Fibroblast of skin of right biceps (primary cell): ENCODE measurements at places on chromosomes 1 and 21.

- DNase-seq: peak; percentile 78
These were observed 68.3 kb upstream of the KIF26B start for GRCh38 chr1:245086389-245086969.

DNA sequence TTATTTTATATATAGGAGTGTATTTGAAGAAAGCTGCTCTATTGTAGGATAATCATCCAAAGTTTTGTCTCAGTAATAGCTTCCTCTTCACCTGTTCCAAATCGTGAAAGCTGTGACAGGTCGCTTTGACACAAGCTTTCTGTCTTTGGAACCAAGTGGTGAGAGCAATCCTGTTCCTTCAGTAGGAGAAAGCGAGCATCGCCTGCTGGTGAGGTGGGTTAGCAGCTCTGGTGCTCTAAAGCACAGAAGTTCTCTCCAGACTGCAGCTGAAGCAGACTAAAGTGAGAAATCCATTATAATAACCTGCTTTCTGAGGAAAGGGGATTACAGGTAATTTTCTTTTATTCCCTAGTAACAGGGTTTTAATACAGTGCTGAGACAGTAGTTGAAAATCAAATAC is 803.8 kb downstream of the ADGRL2 start:
- DNase-seq: no peak

DNA sequence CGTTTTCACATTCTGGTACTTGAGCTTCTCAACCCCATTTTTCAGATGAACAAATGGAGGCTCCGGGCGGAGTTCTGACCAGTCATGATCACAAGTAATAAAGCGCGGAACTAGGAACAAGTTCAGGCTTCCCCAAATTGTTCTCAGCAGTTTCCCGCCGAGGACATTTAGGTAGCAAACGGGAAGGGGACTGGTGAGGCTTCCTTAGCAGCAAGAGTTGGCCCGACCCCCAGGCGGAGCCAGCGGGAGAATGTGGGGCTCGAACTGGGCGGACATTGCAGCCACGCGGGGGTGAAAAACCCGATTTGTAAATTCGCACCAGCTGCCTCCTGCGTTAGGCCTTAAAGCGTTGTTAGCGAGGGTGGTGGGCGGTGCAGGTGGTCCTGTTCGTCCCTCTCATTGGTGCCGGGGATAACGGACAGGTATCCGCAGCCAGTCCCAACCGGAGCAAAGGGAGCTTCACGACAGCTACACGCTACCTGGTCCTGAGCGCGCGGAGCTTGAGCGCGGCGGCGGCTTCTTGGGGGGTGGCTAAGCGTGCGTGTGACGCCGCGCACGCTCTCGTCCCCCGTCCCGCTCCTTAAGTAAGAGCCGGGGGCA is 15.3 kb downstream of the SEMA6C start:
- peak; percentile 93 for DNase-seq

DNA sequence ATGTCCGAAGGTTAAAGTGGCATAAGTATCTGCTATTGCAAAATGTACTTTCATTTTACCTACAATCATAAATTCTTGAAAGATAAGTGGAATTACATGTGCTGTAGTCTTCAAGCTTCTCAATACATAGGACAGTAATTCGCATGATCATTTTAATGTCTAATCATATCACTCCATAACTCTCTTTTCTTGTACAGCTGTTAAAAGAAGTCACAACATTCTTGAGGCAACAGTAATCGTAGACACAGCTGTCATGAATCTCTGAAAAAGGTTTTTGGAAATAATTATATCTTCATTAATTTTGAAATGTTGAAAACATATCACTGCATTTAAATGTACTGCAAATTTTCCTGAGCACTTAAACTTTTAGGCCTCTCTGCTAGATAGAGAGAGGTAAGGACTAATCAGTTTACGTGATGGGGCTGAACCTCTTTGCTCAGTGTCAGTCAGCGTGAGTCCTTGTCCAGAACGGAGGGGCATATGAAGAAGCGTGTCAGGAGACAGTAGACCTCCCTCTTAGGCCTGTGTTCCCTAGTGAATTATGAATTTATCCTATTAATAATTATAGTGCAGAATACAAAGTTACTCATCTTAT is 133.4 kb downstream of the NEK7 start:
- no peak for DNase-seq

DNA sequence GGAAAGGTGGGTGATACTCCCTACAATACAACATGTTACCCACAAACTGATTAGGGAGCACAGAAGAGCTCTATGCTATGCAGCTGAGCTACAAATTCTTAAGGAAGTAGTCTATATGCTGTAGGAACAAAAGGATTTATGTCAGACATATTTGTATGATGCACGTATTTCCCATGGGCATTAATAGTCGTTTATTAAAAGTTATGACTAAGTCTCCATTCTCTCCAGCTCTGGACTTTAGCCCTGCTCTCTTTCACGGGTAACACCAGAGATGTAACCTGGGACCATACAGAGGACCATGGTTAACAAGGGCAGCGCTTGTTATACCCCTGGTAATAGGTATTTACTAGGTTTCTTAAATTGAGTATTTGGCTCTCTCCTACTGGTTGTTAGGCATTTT is 168.2 kb upstream of the C1orf105 start:
- DNase-seq: peak; percentile 76

GRCh38 chr1:101144671-101145448 is 92.0 kb upstream of the S1PR1 start:
- DNase-seq: no peak

- no peak for DNase-seq
These were observed 51.1 kb downstream of the LRRC8D start for GRCh38 chr1:89871768-89872473.

DNA sequence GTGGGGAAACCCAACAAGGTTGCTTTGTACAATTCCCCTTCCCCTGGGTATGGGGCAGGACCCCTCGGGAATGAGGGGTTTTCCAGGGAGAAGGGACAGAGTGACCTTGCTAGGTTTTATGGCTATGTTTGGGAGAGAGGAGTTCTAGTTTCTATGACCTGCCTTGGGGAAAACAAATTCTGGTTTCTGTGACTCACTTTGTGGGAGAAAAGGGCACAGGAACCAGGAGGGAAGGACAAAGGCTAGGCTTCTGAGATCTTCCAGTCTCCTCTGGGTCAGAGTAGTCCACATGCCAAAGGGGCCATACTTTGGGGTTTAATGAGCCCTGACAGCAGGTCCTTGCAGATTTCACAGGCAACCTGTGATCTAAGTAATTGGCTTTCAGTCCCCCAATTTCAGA is 5.5 kb upstream of the PTGER3 start:
- no peak for DNase-seq

GRCh38 chr1:244226435-244226834 is 175.4 kb downstream of the ZBTB18 start:
- DNase-seq: peak; percentile 56

DNA sequence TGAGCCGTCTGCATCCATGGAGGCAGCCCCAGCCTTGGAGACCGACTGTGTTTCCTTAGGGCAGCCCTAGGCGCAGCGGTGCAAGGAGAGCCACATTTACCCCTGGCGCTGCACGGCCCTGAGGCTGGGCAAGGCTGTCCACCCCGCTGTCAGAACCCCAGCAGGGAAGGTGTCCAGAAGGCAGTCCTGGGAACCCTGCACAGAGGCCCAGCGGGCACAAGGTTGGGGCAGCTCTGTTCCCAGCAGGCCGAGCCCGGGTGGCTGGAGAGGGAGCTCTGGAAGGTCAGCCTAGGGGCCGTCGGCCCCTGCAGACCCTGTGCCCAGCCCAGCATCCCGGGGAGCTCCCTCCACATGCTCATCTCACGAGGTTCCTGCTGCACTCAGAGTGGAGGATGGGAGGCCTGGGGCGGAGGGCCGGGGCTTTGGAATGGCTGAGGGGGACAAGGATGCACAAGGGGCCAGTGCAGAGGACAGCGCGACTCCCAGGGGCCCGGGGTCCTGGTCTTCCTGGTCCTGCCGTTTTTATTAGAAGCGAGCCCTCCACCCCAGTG is 19.9 kb upstream of the SAMD11 start:
- no peak for DNase-seq

DNA sequence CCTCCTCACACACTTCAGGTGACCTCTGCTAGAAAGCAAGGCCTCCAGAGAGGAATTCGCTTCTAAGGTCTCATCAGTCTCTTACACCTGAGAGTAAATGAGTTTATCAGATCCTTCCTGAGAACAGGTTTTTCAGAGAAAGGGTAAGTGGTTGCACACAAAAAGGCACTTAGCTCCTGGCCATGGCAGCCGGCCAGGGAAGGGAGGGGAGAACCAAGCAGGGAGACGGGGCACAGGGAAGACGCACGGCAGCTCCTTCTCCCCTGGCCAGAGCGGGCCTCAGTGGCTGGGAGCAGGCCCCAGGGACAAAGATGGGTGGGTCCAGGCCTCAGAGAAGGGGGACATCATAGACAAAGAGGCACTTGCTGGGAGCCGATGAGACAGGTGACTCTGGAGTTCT is 3.6 kb upstream of the TNNT2 start:
- no peak for DNase-seq

- no peak for DNase-seq
These were observed 12.1 kb downstream of the IL6R start for GRCh38 chr1:154417338-154417608.

- DNase-seq: no peak
These were observed 8.8 kb upstream of the INSL5 start for GRCh38 chr1:66809736-66810326.

DNA sequence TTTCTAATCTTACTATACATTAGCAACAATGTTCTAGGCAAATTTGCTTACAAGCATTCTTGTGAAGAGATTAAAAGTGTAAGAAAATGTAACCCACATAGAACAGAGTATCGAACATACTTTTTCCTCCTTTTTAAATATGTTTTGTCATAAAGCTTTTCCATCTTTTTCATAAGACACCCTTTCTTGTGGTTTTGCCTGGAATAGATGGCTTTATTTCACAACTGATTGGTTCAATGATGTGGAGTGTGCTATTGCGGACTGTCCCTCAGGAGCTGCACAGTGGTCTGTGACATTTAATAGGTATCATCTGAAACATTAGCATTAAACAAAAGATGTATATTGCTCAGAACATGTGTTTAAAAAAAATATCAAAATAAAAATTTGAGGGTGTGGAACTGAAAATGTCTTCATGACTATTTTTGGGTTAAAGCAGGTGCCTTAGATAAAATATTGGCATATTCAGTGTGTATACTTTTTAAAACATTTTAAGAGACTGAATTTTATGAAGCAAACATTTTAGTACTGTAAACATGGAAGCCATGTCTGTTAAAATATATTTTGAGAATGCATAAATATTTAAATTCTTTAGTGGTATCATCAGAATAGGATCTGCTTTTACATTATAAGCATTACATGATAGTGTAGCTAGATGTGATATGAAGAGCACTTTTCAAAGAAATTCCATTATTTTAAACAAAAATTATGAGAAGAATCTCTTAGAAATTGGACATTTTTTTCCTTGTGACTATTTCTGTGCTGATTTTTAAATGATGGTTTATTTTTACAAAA is 48.3 kb upstream of the C1orf146 start:
- DNase-seq: no peak

DNA sequence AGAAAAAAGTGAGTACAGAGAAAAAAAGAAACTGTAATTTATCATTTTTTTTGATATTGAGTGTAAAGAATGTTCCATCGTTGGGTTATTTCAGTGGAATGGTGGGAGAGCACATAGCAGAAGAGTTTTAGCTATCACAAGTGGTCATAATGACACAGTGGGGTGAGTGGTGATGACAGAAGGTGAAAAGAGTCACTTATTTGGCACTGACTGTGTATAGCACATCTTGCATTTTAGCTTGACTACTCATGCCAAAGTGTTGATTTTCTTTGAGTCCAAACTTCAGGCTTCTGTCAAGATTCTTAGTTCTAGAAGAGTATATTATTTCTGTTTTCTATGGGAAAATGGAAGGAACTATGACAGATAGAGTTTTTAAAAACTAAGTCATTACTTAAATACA is 261.2 kb downstream of the GRIK1 start:
- DNase-seq: peak; percentile 68

- DNase-seq: no peak
These were observed 360.6 kb downstream of the FAM72C start for GRCh38 chr1:143611159-143611558.

DNA sequence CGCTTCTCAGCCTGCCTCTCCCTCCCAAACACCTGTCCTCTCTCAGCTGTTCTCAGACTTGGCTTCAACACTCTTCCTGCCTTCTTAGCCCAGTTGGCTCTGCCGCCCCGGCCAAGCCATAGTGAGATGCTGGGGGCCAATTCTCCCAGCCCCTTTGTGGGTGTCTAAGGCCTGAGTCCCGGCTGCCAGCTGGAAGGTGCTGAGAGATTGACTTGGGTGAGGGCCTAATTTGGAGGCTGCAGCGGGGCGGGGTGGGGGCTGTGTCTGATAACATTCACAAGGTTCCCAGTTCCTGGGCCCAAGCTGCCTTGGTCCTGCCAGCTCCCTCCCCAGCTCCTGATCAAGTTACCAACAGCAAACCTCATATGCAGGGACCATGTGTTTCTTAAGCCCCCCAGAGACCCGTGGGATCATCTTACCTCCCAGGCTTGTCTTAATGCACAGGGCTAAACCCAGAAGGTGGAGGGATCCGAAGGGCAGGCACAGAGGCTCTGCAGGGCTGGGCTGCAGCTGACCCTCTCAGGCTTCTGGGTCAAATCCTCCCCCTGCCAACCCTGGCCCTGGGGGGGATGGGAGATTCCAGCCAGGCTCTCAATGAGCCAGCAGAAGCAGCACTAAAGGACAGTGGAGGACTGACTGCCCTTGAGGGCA is 9.8 kb downstream of the INKA2 start:
- no peak for DNase-seq

DNA sequence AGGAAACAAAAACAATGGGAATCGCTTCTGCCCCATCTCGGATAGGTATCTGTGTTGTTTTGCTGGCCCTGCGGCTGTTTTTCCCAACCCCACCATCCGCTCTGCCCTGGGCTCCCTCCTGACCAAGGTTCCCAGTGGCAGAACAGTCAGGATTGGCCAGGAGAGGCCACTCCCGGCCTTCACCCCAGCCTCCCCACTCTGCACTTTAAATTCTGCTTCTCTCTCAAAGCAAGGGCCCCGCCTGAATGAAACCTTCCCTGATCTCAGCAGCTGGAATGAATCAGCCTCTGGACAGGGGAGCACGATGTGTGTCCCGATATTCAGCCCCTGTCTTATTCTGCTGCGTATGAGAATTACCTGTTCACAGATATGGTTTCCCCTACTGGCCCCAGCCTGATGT is 16.3 kb downstream of the C1orf115 start:
- no peak for DNase-seq

GRCh38 chr1:165884690-165885304 is 57.4 kb downstream of the UCK2 start:
- no peak for DNase-seq

- peak; percentile 81 for DNase-seq
These were observed 406.5 kb downstream of the DUSP10 start for GRCh38 chr1:221335161-221336101.

DNA sequence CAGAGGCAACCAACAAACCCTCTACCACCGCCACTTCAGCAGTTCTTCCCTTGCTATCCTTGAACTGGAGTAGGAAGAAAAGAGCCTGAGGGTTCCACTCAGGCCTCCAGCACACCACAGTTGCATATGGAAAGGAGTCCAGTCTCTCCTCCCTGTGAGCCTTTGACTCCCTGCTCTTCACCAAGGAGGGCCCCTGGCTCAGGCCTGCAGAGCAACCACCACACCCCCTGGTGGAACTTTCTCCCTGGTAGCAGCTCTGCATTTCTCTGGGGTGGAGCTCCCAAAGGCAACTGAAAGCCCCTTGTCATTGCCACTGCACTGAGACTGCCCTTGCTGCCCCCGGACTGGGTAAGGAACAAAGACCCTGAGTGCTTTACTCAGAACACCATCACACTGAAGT is 1021.5 kb upstream of the ADGRL2 start:
- DNase-seq: no peak
